K562 (cell line): ENCODE measurements at places on chromosomes 12 and 14. TPM values are rescaled to one million over a fixed set of nuclear protein-coding genes. Genes with fewer than 3 reads are reported as not detected.

Gene KRT5
- not detected in 2 replicates for total RNA-seq

Gene GLT8D2
- not detected in 2 replicates for total RNA-seq

Gene NRL
- total RNA-seq: 2.4 and 2.7 TPM in 2 replicates

Gene ASPG
- 0.18 TPM in 1 of 2 replicates, not detected in the other for total RNA-seq

Gene CCDC88C
- total RNA-seq: 16.8 and 22.5 TPM in 2 replicates

DNA sequence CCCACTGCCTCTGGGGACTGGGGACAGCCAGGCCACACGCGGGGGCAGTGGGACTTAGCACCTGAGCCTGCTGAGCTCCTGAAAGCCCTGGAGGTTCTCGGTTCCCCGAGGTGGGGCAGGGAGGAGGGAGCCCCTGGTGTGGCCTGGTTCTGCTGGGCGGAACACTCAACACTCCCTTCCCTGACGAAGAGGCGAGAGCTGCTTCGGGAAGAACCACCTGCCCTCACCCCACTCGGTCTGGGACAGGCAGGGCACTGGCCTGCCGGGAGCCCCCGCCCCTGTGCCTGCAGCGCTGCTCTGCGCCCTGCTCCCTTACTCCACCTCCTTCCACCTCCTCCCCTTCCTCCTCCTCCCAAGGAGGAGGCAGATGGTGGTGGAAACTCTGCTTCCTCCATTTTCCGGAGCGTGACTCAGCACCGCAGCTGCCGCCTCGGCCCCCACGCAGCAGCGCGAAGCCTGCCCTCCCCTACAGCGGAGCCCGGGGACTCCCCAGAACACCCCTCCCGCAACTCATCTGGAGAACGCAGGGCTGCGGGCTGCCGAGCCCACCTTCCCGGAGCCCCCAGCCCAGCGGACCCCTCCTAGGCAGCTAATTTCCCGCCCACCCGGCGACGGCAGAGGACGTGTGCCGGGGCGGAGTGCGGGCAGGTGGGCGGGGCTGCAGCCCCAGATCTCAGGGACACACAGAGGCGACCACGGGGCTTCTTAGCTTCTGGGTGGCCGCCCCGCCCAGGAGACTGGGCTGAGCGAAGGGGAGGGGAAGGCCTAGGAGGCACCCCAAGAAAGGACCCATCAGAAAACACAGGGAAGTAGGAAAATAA lies 11.7 kb upstream of the INF2 start:
- peak overlapping the region; percentile 35 for H3K4me3 ChIP-seq
- H3K36me3 ChIP-seq: no peaks in the 10 kb centered on the region
- peak overlapping the region; percentile 94 for H3K27ac ChIP-seq
- peaks cover 34% of the 10 kb centered on the region for H3K4me1 ChIP-seq
- peak; percentile 83 for DNase-seq

- H3K4me3 ChIP-seq: no peak overlapping the region
- DNase-seq: peak; percentile 66
- peaks cover 10% of the 10 kb centered on the region for H3K4me1 ChIP-seq
- peaks cover 5% of the 10 kb centered on the region; the same call in 1 of the 2 replicates for H3K27me3 ChIP-seq
Measured at GRCh38 chr14:103606963-103607668, 21.9 kb upstream of the KLC1 start.

DNA sequence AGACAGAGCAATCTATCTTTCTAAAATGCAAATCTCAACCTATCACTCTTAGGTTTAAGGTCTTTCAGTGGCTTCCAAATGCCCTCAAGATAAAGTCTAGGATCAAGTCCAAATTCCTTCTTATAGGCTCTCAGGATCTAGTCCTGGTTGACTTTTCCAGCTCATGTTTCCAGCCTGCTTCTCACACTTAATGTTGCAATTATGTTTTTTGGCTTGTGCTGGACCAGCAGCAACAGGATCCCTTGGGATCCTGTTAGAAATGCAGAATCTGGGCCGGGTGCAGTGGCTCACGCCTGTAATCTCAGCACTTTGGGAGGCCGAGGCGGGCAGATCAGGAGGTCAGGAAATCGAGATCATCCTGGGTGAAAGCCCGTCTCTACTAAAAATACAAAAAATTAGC lies 10.6 kb downstream of the GPR33 start:
- DNase-seq: no peak
- H3K36me3 ChIP-seq: no peaks in the 10 kb centered on the region
- H3K4me3 ChIP-seq: no peak overlapping the region
- no peaks in the 10 kb centered on the region for H3K4me1 ChIP-seq
- H3K27ac ChIP-seq: no peak overlapping the region

- H3K36me3 ChIP-seq: no peaks in the 10 kb centered on the region
- H3K27me3 ChIP-seq: no peaks in the 10 kb centered on the region
- H3K27ac ChIP-seq: no peak overlapping the region
- DNase-seq: peak; percentile 44
- H3K4me3 ChIP-seq: no peak overlapping the region
Measured at GRCh38 chr14:72516936-72517700, 376.8 kb downstream of the DPF3 start.

- no peak overlapping the region for H3K27ac ChIP-seq
- H3K27me3 ChIP-seq: no peaks in the 10 kb centered on the region
- DNase-seq: no peak
Measured at GRCh38 chr12:131865180-131865875, 29.1 kb upstream of the ULK1 start.

- H3K4me3 ChIP-seq: no peak overlapping the region
- no peak for DNase-seq
- peaks cover 12% of the 10 kb centered on the region; the same call in 2 of the 3 replicates for H3K27me3 ChIP-seq
Measured at GRCh38 chr12:117882181-117882580, 86.6 kb downstream of the KSR2 start.

DNA sequence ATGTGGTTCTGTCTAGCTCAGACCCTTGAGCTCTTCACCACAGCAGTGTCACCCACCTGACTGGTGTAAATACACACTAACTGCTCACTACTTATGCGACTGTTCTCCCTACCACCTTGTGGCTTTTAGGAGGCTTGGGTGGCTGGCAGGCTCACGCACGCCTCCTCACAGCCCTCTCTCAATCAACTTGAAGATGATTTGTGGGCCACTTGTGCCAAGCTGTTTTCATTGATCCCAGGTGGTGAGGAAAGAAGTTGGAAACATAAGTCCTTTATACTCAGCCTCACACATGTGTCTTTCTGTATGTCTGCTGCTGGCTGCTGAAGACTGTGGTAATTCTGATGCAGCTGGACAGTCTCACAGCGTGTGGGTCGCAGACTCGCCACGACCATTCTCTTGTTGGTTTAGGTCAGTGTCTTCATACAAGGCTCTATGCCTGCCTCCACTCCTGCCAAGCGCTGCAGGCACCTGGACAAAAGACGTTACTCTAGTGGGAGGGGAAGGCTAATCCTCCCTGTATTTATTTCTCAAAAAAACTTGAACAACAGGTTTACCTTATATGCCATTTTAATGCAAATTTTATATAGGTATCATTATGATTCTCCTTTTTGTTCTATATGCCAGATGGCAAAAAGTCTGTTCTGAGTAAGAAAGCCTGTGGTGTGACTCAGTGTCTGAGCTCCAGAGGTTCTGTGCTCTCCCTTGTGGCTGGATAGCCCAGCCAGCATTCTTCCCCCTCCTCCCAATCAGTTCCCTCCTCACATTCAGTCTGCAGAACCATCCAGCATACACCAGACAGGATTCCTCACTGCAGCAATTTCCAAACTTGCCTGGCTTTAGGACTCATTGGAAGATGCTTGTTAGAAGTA lies 115.6 kb downstream of the DIP2B start:
- no peak overlapping the region for H3K4me3 ChIP-seq
- no peak for DNase-seq
- no peaks in the 10 kb centered on the region for H3K4me1 ChIP-seq
- no peaks in the 10 kb centered on the region; the same call in 2 of the 3 replicates for H3K36me3 ChIP-seq

GRCh38 chr14:76294876-76295275 lies 81.1 kb upstream of the ESRRB start:
- H3K4me3 ChIP-seq: no peak overlapping the region
- H3K27me3 ChIP-seq: no peaks in the 10 kb centered on the region
- no peak for DNase-seq
- H3K36me3 ChIP-seq: 0 out of 3 replicates have a peak, but pooled peaks cover 3% of the 10 kb centered on the region
- no peak overlapping the region for H3K27ac ChIP-seq

DNA sequence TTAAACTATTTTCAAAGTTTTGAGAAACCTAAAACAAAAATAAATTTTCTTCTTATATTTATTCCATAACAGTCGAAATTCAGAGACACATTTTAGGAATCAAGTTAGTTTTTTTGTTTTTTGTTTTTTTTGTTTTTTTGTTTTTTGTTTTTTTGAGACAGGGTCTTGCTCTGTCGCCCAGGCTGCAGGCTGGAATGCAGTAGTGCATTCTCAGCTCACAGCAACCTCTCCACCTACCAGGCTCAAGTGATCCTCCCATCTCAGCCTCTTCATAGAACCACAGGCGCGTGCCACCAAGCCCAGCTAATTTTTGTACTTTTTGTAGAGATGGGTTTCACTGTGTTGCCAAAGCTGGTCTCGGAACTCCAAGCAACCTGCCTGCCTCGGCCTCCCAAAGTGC lies 18.5 kb upstream of the DNAAF2 start:
- DNase-seq: no peak
- H3K27me3 ChIP-seq: no peaks in the 10 kb centered on the region
- peaks cover 58% of the 10 kb centered on the region for H3K36me3 ChIP-seq
- H3K4me1 ChIP-seq: no peaks in the 10 kb centered on the region

DNA sequence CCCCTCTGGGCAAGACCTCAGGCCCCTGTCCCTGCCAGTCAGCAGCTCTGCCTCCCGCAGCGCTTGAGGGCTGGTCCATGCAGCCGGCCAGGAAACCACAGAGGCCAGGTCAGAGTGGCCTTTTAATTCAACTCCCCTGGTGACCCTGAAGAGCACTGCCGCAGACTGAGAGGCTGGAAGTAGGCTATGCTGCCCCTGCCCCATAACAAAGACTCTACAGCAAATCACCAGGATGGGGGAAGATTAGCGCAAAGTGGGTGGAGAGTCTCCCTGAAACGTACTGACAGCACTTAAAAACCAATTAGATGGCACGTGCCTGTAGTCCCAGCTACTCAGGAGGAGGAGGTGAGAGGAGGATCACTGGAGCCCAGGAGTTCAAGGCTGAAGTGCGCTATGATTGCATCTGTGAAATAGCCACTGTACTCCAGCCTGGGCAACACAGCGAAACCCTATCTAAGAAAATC lies 70.5 kb downstream of the ITPK1 start:
- H3K27me3 ChIP-seq: no peaks in the 10 kb centered on the region
- no peak overlapping the region for H3K4me3 ChIP-seq
- H3K27ac ChIP-seq: no peak overlapping the region
- peaks cover 33% of the 10 kb centered on the region for H3K4me1 ChIP-seq

DNA sequence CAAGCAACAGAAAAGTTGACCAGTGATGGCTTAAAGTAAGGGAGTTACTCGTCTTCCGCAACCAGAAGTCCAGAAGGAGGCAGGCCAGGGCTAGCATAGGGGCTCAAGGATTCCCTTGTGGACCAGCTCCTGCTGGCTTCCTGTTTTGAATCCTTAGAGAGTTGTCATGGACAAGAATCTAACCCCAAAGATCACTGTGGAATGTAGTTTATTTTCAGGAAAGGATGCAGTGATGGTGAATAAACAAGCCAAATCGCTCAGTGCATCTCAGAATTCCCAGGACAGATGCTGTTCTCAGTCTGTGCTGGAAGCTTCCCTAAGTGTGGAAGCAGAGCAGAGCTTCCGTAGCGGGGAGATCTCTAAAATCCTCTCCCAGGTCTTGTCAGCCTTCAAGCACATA lies 311.3 kb downstream of the C12orf75 start:
- DNase-seq: no peak
- no peak overlapping the region for H3K4me3 ChIP-seq
- H3K4me1 ChIP-seq: no peaks in the 10 kb centered on the region
- no peak overlapping the region for H3K27ac ChIP-seq
- no peaks in the 10 kb centered on the region for H3K36me3 ChIP-seq

GRCh38 chr12:103727638-103728037 lies 113.4 kb downstream of the NT5DC3 start:
- no peak overlapping the region for H3K4me3 ChIP-seq
- H3K27ac ChIP-seq: no peak overlapping the region
- no peaks in the 10 kb centered on the region for H3K4me1 ChIP-seq
- H3K27me3 ChIP-seq: peaks cover 2% of the 10 kb centered on the region; the same call in 1 of the 3 replicates

- no peak overlapping the region for H3K27ac ChIP-seq
- no peaks in the 10 kb centered on the region for H3K27me3 ChIP-seq
- H3K4me3 ChIP-seq: no peak overlapping the region
- no peaks in the 10 kb centered on the region for H3K36me3 ChIP-seq
Measured at GRCh38 chr12:121299662-121300061, 3.2 kb upstream of the CAMKK2 start.

- no peak overlapping the region for H3K4me3 ChIP-seq
- peaks cover 71% of the 10 kb centered on the region; the same call in 2 of the 3 replicates for H3K36me3 ChIP-seq
- DNase-seq: peak; percentile 67
- peak overlapping the region; percentile 57; the same call in 2 of the 3 replicates for H3K27ac ChIP-seq
- peaks cover 10% of the 10 kb centered on the region; the same call in 2 of the 3 replicates for H3K4me1 ChIP-seq
Measured at GRCh38 chr12:6843118-6843902, 2.6 kb downstream of the GNB3 start.

DNA sequence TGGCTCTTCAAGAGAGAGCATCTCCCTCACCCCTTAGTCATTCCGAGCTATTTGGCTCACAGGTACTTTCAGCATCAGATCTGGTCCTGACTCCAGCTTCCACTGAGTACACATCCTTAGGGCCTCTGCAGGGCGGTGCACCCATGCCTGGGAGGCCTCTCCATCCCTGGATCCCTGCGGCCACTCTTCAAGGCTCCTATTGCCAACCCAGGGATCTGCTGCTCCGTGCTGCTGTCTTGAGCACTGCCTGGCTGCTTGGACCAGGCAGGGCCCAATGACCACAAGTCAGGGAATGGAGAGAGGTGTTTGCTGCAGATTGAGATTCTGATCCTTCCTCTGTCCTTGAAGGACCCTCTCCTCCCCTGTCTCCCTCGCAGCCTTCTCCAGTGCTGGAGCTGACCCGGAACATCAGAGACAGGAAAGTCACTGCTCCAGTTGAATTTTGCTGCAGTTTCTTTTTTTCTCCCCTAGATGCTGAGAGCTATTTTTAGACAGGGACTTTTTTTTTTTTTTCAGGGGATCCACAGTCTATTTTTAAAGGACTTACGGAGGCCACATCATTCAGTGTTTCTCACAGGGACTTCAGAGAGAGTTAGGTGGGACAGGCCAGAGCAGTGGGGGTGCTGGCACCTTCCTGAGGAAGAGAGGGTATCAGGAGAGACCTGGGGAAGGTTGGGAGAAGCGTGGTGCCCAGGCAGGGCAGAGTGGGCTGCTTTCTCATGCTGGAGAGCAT lies 50.1 kb upstream of the KCNA1 start:
- no peaks in the 10 kb centered on the region for H3K36me3 ChIP-seq
- no peaks in the 10 kb centered on the region; the same call in 2 of the 3 replicates for H3K4me1 ChIP-seq
- H3K27ac ChIP-seq: no peak overlapping the region
- no peak overlapping the region for H3K4me3 ChIP-seq
- H3K27me3 ChIP-seq: peaks cover 2% of the 10 kb centered on the region
- DNase-seq: no peak

- no peaks in the 10 kb centered on the region for H3K36me3 ChIP-seq
- H3K4me1 ChIP-seq: no peaks in the 10 kb centered on the region
- no peak overlapping the region for H3K4me3 ChIP-seq
- H3K27ac ChIP-seq: no peak overlapping the region
Measured at GRCh38 chr12:130711756-130712155, 4.3 kb downstream of the RIMBP2 start.

DNA sequence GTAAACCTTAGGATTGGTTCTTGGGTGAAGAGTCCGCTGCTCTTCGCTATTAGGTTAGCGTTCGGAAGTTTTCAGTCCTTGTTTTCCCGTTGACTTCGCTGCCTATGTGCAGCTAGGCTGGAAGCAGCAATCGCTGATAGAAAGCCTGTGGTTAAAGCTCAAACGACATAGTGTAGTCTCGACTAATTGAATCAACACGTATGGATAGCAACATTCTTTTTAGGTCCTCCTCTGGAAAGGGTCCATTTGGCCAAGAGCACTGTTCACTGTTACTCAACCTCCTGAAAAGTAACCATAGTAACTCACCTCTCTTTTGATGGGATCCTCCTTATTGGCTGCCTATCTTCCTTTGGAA lies 355.5 kb downstream of the SNAPC1 start:
- no peak for DNase-seq
- no peaks in the 10 kb centered on the region; the same call in 1 of the 2 replicates for H3K4me1 ChIP-seq
- no peaks in the 10 kb centered on the region for H3K36me3 ChIP-seq
- H3K4me3 ChIP-seq: no peak overlapping the region

GRCh38 chr12:21502164-21502496 lies 541 bp downstream of the GOLT1B start:
- H3K4me1 ChIP-seq: no peaks in the 10 kb centered on the region; the same call in 1 of the 2 replicates
- no peak for DNase-seq
- peak overlapping the region; percentile 92 for H3K27ac ChIP-seq
